ENCODE measurements at places on chromosomes 4 and X.

DNA sequence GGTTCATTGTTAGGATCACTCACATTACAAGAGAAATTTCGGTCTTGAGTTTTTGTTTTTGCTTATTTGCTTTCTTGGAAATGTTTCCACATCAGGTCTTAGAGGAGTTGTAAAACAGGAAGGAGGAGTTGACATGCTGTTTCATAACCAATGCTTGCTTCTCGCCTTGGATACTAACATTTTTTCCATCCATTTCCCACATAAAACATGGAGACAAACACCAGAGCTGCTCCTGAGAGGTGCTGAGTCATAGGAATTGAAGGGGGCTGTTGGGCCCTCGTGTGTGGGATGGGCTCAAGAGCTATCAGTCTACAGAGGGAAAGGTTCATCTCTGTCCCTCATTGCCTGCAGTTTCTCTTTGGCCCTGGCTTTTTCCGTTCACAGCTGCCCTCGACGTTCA is 29.9 kb downstream of the TBL1X start:
- DNase-seq = no peak

- no peak for DNase-seq
Measured at GRCh38 chrX:25754399-25754798, 383.7 kb upstream of the MAGEB18 start.

DNA sequence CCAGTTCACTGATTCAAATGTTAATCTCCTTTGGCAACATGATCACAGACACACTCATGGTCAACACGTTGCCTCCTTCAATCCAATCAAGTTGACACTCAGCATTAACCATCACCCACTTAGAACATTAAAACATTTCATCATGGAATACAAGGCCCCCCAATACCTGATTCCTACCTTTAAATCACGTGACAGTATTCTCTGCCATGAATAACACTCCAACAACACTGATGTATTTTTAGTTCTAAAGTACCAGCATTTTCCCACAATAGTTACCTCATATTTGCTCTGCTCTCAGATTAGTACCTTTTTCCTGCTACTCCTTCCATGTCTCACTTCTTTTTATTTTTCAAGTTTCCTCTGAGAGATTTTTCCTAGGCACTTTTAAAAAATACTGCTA is 19.6 kb downstream of the IL13RA2 start:
- no peak for DNase-seq

DNA sequence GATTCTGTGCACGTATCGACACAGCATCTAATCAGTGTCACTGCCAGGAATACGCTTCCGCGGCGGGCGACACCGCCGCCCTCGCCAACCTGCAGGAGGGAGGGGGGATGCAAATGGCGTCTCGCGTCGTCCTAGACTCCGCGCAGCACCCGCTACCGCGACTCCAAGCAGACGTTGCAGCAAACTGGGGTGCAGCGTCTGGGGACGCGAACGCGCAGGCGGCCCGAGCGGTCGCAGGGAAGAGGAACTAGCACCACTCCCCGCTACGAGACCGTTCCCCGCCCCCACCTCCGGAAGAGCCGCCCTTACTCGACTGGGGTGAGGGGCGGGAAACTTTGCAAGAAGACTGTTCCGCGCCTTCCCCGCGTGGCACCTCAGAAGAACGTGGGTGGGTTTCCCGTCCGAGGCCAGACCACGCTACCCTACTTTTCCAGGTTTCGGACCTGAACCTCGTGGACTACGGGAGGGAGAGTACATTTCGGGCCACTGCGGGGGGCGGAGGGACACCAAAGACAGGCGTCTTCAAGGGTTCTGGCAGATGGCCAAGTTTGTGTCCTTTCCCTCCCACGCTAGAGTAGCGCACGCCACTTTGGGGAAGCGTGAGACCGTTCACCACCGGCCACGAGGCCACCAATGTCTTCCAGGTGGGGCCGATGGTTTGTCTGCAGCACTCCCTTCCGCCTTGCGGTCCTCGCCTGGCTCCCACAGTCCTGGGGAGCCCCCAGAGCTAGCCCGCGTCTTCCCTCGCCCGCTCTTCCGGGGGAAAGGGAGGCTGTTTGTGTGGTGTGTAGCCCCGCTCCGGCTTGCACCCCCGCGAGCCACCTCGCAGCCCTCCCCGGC is 78.0 kb upstream of the BCOR start:
- DNase-seq = no peak

GRCh38 chrX:40721489-40722106 is 13.7 kb downstream of the MED14 start:
- no peak for DNase-seq

GRCh38 chr4:99859618-99860017 is 34.6 kb downstream of the LAMTOR3 start:
- no peak for DNase-seq

DNA sequence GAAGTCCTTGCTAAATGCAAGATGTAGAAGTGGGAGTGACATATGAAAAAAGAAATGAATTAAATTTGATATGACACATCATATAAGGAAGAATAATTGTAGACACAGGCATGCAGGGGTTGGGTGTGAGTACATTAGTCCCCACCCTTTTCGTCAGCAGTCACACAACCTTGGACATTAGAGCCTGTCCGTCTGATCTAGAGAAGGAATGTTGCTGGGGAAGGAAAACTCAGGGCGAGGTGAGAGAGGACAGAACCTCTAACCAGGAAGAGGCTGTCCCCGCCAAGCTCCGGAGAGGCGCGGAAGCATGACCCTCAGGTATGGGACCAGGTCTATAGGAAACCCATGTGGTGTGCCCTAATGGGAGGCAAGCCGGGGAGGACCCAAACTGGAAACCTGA is 102.1 kb downstream of the RELL1 start:
- no peak for DNase-seq

GRCh38 chrX:10186355-10186754 is 29.6 kb downstream of the CLCN4 start:
- DNase-seq = no peak

DNA sequence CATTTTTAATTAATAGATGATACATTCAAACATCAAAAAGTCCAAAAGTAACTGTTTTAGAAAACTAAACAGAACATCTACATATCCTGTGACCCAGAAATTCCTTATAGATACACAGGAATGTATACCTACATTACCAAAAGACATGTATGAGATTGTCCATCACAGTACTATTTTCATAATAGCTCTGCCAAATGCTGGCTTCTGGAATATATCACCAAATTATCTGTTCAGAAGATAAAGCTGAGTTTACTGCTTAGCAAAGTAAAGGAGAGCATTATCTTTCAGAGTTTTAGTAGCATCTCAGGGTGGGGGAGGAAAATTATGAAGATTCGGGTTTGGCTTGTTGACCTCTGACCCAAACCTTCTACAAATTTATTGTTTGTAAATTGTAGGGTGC is 368.9 kb upstream of the SLC7A11 start:
- no peak for DNase-seq

GRCh38 chr4:102036016-102036415 is 245.5 kb downstream of the BANK1 start:
- DNase-seq = no peak

- DNase-seq = no peak
Measured at GRCh38 chrX:19381326-19381725, 37.6 kb downstream of the PDHA1 start.

DNA sequence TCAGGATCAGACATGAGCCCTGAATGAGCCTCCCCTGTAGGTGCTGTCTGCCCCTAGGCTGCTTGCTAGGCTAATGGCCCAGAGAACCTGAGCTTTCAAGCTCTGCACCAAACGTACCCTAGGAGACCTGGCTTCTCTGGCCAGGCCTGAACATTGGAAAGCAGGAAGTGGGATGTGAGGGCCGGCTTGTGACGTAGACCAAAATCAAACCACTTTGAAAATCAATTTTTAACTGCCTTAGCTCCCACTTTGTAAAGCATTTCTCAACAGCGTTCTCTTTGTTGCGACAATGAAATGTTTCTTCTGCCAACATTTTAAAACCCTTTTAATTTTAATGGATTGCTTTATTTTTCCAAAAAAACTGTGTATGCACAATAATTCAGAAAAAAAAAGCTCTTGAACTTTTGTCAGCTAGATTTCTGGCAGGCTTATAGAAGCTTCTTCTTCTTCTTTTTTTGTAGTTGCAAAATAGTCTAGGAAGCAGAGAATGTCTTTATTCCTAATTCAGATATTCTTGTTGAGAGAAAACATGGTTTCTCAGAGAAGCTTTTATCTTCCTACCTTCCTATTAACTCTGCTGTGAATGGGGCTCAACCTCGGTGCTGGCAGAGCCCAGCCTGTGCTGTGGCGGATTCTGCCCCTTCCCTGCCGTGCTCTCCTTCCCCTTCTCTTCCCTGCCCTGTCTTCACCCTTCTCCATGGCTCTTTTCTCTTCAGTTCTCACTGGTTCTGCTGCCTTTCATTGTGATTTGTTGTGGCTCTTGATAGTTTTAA is 145.2 kb upstream of the SFRP2 start:
- DNase-seq = no peak

DNA sequence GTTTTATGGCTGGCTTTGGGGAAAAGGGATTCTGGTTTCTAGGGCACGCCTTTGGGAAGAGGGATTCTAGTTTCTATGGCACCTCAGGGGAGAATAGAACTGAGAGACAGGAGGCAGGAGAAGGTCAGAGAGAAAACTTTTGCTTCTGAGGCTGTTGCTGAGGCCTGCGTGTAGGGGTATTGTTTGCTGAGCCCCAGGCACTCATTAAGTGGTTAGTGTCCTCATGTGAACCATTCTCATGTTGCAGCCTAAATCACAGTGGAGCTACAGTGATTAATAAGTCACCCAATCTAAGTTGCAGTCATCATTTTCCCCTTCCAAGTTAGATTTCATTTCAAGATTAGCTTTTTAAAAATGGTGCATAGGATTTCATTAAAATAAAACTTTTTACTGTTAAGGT is 29.0 kb downstream of the VCX3A start:
- DNase-seq = no peak

DNA sequence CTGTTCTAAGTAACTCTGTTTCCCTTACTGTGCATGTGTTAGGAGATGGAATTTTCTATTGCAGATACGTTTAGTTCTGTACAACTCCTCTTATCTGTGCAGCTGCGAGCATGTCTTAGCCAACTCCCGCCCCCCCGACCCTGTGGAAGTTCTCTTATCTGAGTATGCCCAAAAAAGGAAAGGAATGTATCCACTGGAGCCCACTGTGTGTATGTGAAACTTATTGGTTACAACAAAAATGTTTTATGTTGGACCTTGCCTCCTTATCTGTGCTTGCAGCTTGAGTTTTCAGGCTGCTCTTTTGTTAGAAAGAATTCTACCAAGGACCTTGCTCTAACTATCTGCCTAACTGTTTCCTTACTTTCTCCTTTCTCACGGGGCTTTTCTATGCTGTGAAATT is 24.2 kb upstream of the DCAF8L2 start:
- no peak for DNase-seq

- DNase-seq = no peak
Measured at GRCh38 chr4:81109356-81109755, 78.8 kb downstream of the BMP3 start.

DNA sequence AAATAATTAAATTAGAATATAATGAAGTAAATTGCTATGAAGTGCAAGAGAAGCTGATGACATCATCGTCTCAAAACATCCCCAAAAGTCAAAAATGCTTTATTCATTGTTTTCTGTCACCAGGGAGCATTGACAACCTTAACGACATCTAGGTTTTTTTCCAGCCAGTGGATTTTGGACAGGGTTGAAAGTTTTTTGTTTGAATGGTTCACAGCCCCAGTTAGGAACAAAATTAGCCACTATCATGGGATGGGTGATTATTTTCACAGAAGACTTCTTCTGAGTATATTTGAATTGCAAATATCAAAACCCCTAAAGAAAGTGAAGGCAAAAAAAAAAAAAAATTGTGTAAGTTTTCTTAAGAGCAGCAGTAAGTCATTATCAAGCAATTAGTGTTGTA is 826.1 kb downstream of the STPG2 start:
- DNase-seq = no peak

- DNase-seq = no peak
Measured at GRCh38 chrX:24561121-24561520, 86.0 kb downstream of the PCYT1B start.

GRCh38 chr4:123977641-123978081 is 581.1 kb downstream of the SPRY1 start:
- no peak for DNase-seq

DNA sequence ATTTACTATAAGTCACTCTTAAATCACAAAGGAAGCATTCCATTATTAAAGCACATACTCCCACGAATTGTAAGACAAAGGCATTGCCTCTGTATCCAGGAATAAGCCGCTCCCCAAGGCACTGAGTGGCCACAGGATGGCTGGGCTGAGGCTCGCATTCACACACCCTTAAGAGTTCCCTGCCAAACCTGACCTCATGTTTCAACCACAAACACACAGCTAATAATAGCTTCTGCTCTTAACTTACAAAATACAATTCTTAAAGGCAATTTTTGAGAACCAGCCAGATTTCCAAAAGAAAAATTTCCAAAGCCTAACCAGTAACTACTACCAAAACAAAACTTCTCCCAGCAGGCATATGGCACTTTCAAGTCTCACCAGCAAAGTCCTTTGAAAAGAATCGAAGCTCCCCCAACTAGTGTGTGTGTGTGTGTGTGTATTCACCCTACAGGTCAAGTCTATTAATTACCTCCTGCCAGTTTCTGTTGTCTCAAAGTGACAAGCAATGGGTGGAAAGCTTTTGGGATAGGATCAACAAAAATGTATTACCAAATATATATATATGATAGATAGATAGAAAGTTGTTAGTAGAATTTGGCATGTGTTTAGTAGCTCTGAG is 36.0 kb downstream of the ARHGAP6 start:
- no peak for DNase-seq

DNA sequence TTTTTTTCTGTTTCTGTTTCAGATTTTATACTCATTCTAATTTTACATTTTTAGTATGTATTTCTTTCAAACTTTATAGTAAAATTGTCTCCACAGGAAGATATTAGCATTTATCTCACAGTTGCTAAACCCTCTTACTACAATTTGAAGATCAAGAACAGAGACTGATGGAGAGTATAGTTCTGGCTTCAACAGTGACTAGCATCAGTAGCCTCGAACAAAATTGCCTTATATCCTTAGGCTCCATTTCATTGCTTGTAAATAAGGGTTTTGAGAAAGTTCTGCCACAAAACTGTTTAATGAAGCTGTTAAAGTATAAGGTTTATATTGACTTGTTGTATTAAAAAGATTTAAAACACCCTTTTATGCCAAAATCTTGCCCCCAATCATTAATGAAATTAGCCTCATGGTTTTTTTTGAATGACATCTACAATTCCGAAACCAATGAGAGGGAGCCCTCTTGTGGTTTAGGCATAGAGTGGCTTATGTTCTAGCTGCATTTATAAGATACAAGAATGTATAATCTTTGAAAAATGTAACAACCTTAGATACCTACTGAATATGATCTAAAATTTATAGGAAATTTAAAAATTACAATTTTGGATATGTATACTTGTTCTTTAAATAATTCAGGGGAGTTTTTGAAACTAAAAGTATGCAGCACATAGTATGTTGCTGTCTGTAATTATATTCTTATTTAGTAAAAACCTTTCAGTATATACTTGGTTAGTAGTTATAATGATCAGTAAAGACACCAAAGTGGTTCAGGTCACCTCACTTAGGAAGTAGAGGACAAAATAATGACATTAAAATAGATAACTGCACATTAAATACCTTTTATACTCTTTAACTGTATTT is 109.8 kb upstream of the HPGD start:
- no peak for DNase-seq

- no peak for DNase-seq
Measured at GRCh38 chr4:4398430-4398829, 11.5 kb downstream of the NSG1 start.

All from stimulated activated CD8-positive, alpha-beta memory T cell treated with anti-CD3 and anti-CD28 coated beads, Interleukin-15, amount 100 ng/mL, for 48 hours (primary cell).